ENCODE measurements at places on chromosomes 13 and 19.

GRCh38 chr13:39317291-39317690, 279.0 kb downstream of the NHLRC3 start:
- no peaks in the 10 kb centered on the region for H3K36me3 ChIP-seq
- H3K27ac ChIP-seq, result no peak overlapping the region
- DNase-seq, result no peak
- H3K27me3 ChIP-seq, result no peaks in the 10 kb centered on the region

- no peaks in the 10 kb centered on the region for H3K27me3 ChIP-seq
- no peaks in the 10 kb centered on the region for H3K4me1 ChIP-seq
- DNase-seq, result peak; percentile 28
- H3K4me3 ChIP-seq, result peak overlapping the region; percentile 21
Observed at GRCh38 chr19:13840305-13841085, 36.4 kb upstream of the NANOS3 start.

DNA sequence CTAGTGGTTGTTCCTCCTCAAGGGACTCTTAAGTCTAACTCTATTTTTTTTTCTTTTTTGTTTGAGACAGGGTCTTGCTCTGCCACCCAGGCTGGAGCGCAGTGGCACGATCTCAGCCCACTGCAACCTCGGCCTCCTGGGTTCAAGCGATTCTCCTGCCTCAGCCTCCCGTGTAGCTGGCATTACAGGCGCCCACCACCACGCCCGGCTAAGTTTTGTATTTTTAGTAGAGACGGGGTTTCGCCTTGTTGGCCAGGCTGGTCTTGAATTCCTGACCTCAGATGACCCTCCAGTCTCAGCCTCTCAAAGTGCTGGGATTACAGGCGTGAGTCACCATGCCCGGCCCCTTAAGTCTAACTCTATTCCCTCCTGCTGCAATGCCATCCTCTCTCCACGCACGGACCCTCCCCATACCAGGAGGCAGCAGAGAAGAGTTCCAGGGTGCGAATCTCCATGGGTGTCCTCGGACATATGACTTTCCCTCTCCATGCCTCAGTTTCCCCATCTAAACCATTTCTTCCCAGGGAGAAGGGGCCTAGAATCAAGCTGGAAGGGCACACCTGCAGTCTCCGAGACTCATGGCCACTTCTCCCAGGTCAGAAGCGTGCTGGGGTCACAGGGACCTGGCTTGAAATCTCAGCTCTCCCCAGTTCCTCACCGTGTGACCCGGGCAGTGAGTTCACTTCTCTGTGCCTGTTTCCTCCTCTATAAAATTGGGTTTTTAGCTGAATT, 6.0 kb upstream of the BCL3 start:
- no peak for DNase-seq
- no peaks in the 10 kb centered on the region for H3K36me3 ChIP-seq
- no peak overlapping the region for H3K4me3 ChIP-seq
- no peak overlapping the region for H3K27ac ChIP-seq
- H3K27me3 ChIP-seq, result peaks cover 17% of the 10 kb centered on the region

DNA sequence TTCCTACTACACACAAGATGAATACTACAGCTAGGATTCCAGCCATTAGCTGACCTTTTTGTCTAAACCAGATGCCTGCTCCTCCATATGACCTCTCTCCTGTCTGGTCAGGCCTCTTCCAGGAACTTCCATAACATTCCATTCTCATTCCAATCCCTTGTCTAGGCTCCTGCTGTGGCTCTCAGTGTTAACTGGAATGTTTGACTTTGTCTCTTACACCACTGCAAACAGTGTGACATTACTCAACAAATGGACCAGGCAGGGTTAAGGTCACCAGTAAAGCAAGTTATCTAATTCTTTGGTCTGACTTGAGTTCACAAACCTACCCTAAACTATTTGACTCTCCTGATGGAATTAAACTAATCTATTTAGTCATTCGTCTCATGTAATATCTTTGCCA, 2.1 kb upstream of the GPC6 start:
- DNase-seq, result peak; percentile 77
- H3K27me3 ChIP-seq, result no peaks in the 10 kb centered on the region
- H3K36me3 ChIP-seq, result no peaks in the 10 kb centered on the region
- peak overlapping the region; percentile 65 for H3K27ac ChIP-seq
- H3K4me3 ChIP-seq, result peak overlapping the region; percentile 35
- peaks cover 3% of the 10 kb centered on the region for H3K4me1 ChIP-seq

GRCh38 chr13:99422586-99423220, 78.6 kb upstream of the TM9SF2 start:
- peaks cover 4% of the 10 kb centered on the region for H3K4me1 ChIP-seq
- no peak overlapping the region for H3K4me3 ChIP-seq
- no peaks in the 10 kb centered on the region for H3K36me3 ChIP-seq
- no peaks in the 10 kb centered on the region for H3K27me3 ChIP-seq

- H3K4me3 ChIP-seq, result peak overlapping the region; percentile 87
- no peaks in the 10 kb centered on the region for H3K27me3 ChIP-seq
- H3K27ac ChIP-seq, result no peak overlapping the region
- no peaks in the 10 kb centered on the region for H3K36me3 ChIP-seq
- no peak for DNase-seq
Observed at GRCh38 chr19:49150944-49151243, 4.3 kb downstream of the HRC start.

DNA sequence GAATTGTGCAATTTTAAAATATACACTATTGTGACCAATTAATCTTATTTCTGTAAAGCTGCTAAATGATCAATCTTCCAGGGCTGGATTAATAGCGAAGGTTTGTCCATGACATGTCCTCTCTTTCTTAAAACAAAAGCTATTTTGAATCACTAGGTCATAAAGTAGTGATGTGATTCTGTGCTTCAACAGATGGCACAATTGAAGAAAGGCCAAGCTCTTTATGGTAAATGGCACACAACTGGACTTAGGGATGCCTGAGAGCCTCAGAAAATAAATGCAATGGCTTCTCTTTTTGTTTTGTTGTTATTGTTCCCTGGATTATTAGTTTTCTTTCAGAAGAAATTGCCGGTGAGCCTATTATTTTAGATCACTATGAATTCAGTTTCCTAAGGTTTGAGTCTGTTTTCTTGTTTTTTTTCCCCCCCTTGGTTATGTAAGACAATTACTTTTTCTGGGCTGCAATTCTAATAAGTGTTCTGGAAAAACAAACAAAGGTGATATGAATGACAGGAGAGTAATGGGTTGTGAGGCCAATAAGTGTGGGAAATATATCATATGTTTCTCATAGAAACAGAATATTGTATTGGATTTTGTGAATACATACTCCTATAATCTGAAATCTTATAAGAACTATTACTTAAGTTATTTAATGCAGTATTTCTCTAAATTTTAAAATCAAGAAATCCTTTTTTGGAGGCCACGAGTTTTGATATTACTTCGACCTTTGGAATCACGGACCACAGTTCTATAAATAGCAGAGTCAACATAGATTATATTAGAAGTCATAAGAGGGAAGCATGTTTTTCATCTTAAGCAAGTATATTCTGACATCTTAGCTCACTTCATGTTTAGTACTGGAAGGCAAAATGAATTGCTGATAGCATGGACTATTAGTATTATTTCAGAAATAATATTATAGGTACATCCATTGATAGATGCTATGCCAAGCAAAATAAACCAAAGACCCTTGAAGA, 16.8 kb downstream of the SLITRK1 start:
- no peak overlapping the region for H3K4me3 ChIP-seq
- H3K4me1 ChIP-seq, result no peaks in the 10 kb centered on the region
- no peak for DNase-seq

DNA sequence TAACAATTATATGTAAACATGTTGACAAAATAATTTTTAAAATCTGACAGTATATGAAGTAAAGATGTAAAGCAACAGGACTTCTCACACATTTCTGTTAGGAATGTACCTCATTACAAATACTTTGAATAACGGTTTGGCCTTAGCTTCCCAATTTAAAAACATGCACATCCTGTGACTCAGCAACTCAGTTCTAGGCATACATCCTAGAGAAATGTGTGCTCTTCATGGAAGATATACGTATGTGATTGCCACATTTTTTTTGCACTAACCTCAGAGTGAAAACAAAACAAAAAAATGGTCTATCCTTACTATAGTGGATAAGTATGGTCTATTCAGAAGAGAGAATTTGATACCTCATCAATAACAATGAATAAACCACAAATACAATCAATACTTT, 314.6 kb downstream of the LIG4 start:
- H3K27ac ChIP-seq, result no peak overlapping the region
- H3K4me1 ChIP-seq, result no peaks in the 10 kb centered on the region
- H3K36me3 ChIP-seq, result no peaks in the 10 kb centered on the region

DNA sequence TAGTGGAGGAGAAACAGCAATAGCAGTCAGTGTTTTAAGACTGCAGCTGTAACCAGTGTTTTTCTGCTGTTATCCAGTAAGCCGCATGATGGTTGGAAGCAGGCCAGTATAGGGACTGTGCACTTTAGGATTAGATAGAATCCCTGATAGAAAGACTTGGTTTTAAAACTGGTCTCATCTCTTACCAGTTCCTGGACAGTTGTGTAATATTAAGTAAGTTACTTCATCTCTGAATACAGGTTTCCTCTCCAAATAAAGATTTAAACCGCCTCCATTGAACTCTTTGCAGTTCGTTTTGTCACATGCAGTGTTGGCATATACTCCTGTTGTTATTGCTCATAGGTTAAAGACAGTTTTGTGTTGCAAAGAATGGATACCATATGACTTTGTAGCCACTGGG, 25.6 kb downstream of the URI1 start:
- no peaks in the 10 kb centered on the region for H3K36me3 ChIP-seq
- H3K4me3 ChIP-seq, result no peak overlapping the region
- no peak for DNase-seq
- H3K27me3 ChIP-seq, result no peaks in the 10 kb centered on the region
- no peaks in the 10 kb centered on the region for H3K4me1 ChIP-seq

DNA sequence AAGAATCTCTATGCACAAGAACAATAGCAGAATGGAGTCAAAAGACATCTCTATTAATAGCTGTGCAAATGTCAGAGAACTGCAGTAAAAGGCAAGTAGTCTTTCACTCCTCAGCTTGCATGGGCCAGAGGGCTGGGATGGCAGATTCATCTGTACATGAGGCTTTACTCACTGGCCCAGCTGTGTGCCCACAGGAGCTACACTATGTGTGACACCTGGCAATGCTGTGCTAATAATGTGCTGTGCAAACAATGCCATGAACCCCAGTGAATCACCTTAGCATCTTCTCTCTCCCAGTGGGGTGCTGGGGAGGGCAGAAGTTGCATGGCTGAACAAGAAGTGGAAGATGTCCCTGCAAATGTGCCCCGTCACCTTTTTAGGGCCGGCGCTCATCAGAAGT, 73.1 kb downstream of the KL start:
- H3K4me3 ChIP-seq, result no peak overlapping the region
- no peak for DNase-seq
- H3K27me3 ChIP-seq, result no peaks in the 10 kb centered on the region
- no peaks in the 10 kb centered on the region for H3K36me3 ChIP-seq
- peaks cover 11% of the 10 kb centered on the region for H3K4me1 ChIP-seq

DNA sequence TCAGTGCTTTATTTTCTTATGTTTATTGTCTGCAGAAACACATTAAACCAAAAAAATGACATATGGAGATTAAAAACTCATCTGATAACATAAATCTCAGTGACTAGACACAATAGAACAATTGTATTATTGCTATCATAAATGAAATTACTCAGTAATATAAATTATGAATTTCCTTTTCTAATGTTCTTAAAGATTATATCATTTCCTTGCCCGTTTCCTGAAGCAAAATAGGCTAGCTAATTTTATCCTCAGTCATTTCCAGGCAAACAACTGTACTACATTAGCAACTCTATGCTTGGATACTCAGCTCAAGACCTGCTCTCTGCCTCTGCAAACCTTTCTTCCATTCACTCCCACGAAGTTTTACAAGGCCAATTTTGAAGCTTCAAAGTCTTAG, 61.2 kb downstream of the RFC3 start:
- no peak overlapping the region for H3K4me3 ChIP-seq
- H3K27me3 ChIP-seq, result no peaks in the 10 kb centered on the region
- no peak for DNase-seq
- H3K27ac ChIP-seq, result no peak overlapping the region
- H3K4me1 ChIP-seq, result no peaks in the 10 kb centered on the region
- H3K36me3 ChIP-seq, result peaks cover 12% of the 10 kb centered on the region

DNA sequence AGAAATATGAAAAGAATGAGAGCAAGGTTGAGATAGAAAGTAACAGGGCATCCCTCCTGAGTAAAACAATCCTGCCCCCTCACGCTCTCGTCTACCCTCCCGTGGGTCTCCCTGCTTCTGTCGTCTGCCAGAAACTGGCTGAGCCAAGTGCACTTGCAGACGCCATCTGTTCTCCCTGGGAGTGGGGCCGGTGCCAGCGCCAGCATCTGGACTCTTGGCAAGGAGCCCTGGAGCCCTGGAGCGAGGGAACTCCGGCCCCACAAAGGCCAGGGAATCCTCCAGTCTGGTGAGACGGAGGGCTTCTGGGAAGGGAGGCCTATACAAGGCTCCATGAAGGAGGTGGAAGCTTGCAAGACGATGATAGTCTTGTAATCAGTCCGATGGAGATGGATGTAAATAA, 2.3 kb upstream of the TMEM91 start:
- no peaks in the 10 kb centered on the region for H3K36me3 ChIP-seq
- no peak overlapping the region for H3K4me3 ChIP-seq
- no peak for DNase-seq

DNA sequence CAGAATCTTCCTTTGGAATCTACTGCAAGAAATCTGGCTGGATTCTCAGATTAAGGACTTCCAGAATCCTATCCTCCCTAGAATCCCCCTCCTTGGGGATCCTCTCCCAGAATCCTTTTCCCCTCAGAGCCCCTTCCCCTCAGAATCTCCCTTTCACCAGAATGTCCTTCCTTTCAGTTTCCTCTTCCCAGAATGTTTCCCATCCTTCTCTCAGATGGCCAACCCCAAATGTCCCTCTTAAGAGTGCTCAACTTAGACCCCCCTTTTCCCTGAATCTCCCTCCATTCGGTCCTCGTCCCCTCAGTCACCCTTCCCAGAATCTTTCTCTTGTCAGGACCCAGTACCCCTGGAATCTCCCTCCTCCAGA, 584 bp upstream of the RPS16 start:
- H3K4me1 ChIP-seq, result no peaks in the 10 kb centered on the region
- peaks cover 37% of the 10 kb centered on the region for H3K36me3 ChIP-seq
- peak overlapping the region; percentile 100 for H3K4me3 ChIP-seq
- H3K27me3 ChIP-seq, result no peaks in the 10 kb centered on the region
- H3K27ac ChIP-seq, result no peak overlapping the region

DNA sequence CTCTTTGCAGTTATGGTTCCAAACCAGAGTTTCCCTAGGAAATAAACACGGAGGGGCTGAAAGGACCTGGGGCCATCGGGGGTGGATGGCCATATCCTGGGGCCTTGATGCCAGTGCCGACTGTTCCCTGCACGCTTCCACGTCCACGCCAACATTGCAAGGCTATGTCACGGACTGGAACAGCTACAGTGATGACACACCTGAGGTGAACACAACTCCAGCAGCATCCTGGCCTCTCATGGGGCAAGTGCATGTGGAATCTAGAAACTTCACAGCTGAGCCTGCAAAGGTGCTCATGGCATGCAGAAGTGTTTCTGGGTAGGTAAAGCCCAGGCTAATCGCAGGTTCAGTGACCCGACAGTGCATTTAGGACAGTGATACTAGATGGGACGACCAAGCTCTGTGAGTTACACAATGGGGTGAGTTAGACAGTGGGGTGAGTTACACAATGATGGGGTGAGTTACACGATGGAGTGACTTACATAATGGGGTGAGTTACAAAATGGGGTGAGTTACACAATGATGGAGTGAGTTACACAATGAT, 52.0 kb upstream of the GAS6 start:
- peak; percentile 20 for DNase-seq
- no peak overlapping the region for H3K4me3 ChIP-seq
- H3K27me3 ChIP-seq, result no peaks in the 10 kb centered on the region
- H3K27ac ChIP-seq, result no peak overlapping the region

Data from H9 (cell line).